Activated CD4-positive, alpha-beta T cell treated with anti-CD3 and anti-CD28 coated beads, Interleukin-2, amount 10 ng/mL, durations not matched to agents 7 days and 5 days (primary cell): ENCODE measurements at places on chromosomes 4 and X. TPM values are rescaled to one million over a fixed set of nuclear protein-coding genes. Genes with fewer than 3 reads are reported as not detected.

GRCh38 chrX:14798805-14799397 lies 74.0 kb downstream of the FANCB start:
- DNase-seq = no peak
- H3K36me3 ChIP-seq = peaks cover 3% of the 10 kb centered on the region
- peaks cover 7% of the 10 kb centered on the region for H3K4me1 ChIP-seq
- H3K4me3 ChIP-seq = no peak overlapping the region
- no peaks in the 10 kb centered on the region for H3K27me3 ChIP-seq
- no peak overlapping the region for H3K27ac ChIP-seq

DNA sequence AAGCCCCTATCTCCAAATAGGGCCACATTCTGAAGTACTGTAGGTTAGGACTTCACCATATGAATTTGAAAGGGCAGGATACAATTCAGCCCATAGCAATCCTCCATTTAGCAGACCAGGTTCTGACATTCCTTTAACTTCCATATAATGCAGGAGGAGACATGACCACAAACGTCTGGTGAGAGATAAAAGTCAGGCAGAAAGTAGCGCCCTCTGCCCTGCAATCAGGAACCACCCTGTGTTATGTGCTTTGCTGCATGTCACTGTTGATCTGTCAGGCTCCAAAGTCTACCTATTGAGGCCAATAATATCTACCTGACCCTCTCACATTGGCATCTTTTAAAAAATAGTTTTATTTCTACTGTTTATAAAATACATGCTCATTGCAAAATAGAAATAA lies 30.2 kb upstream of the SEPSECS start:
- H3K4me1 ChIP-seq = peaks cover 6% of the 10 kb centered on the region
- no peak overlapping the region for H3K4me3 ChIP-seq
- H3K27me3 ChIP-seq = no peaks in the 10 kb centered on the region
- no peak overlapping the region for H3K27ac ChIP-seq
- H3K36me3 ChIP-seq = no peaks in the 10 kb centered on the region

GRCh38 chrX:39613482-39613995 lies 484.2 kb downstream of the BCOR start:
- no peaks in the 10 kb centered on the region for H3K36me3 ChIP-seq
- H3K4me1 ChIP-seq = peaks cover 17% of the 10 kb centered on the region
- H3K27me3 ChIP-seq = no peaks in the 10 kb centered on the region
- peak overlapping the region; percentile 74 for H3K4me3 ChIP-seq
- peak overlapping the region; percentile 66 for H3K27ac ChIP-seq

GRCh38 chr4:23382879-23383278 lies 507.0 kb downstream of the PPARGC1A start:
- H3K27ac ChIP-seq = no peak overlapping the region
- no peaks in the 10 kb centered on the region for H3K36me3 ChIP-seq
- no peaks in the 10 kb centered on the region for H3K4me1 ChIP-seq
- no peaks in the 10 kb centered on the region for H3K27me3 ChIP-seq
- no peak for DNase-seq
- no peak overlapping the region for H3K4me3 ChIP-seq

Gene STBD1
- 0.77 TPM for total RNA-seq

GRCh38 chr4:175651756-175652310 lies 160.2 kb downstream of the GPM6A start:
- no peaks in the 10 kb centered on the region for H3K36me3 ChIP-seq
- no peaks in the 10 kb centered on the region for H3K4me1 ChIP-seq
- no peaks in the 10 kb centered on the region for H3K27me3 ChIP-seq
- no peak overlapping the region for H3K4me3 ChIP-seq
- H3K27ac ChIP-seq = no peak overlapping the region

DNA sequence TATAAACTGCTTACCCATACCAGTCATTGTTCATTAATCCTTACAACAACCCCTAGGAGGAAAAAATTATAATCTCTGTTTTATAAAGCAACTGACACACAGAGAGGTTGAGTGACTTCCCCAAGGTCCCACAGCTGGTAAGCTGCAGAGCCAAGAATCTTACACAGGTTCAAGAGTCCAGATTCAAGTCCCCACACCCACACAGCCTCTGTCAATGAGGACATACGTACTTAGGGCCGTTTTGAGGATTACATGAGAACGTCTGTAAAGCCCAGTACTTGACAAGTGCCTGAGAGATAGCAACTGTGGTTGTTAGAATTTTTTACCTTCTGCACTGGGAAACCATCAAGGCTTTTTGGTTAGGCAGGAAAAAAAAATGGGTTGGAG lies 556 bp upstream of the SLC25A43 start:
- H3K36me3 ChIP-seq = no peaks in the 10 kb centered on the region
- H3K4me3 ChIP-seq = peak overlapping the region; percentile 76
- H3K27ac ChIP-seq = peak overlapping the region; percentile 93

DNA sequence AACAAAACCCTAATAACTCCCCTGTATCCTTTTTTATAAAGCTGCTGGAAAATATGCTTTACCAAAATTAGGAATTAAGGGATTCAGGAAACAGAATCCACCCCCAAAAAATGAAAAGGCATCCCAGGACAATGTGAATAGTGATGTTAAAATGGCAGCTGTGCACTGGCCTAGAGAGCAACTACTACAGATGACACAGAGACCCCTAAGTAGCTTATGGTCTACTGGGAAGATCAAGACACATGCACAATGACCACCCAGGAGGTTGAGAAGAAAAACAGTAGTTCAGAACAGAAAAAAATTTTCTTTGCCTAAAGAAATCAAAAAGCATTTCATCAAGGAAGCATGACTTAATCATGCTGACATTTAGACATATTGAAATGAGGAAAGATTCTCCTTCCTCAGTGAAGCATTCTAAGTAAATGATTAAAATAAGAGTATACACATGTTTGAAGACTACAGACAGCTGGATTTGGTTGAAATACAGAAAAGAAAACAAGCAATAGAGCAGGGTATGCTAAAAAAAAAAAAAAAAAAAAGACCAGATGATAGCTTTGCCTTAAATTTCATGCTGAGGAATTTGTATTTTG lies 117.3 kb downstream of the WDFY3 start:
- no peaks in the 10 kb centered on the region for H3K4me1 ChIP-seq
- peaks cover 2% of the 10 kb centered on the region for H3K27me3 ChIP-seq
- no peaks in the 10 kb centered on the region for H3K36me3 ChIP-seq
- no peak overlapping the region for H3K4me3 ChIP-seq

Gene SHISA3
- total RNA-seq = 0.69 TPM

Gene SLC6A14
- total RNA-seq = not detected

- DNase-seq = no peak
- no peak overlapping the region for H3K27ac ChIP-seq
- H3K36me3 ChIP-seq = no peaks in the 10 kb centered on the region
- no peaks in the 10 kb centered on the region for H3K27me3 ChIP-seq
Observed at GRCh38 chr4:69811166-69811565, 48.8 kb downstream of the SULT1E1 start.

DNA sequence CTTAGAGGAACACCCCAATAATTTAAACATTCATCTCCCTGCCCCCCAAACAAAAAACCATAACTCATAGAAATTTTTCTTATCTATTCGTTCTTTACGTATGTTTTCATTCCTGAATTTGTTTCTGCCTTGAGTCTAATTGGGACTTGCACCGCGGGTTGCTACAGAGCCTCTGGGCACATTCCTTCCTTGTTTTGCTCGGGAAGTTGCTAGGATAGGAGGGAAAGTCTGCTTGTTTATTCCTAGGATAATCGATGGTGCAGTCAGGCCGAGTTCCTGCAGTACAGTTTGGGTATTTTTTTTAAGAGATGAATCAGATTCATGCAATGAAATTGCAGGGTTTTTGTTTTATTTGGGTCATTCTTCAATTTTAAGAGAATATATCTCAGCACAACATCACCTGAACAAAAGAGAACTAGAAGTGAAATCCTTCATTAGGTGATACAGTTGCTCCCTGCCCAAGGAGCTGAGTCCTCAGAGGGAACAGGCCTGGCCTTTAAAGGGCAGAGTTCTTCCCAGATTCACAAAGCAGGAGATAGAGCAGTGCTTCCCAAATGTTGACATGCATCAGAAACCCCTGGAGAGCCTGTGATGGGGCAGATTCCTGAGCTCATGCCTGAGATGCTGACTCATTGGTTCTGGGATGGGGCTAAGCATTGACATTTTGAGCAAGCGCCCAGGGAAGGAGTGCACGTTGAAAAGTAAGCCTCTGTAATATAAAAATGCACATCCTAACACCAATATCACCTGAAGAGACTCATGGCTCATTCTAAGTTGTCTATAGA lies 114.9 kb upstream of the FAM9B start:
- H3K36me3 ChIP-seq = no peaks in the 10 kb centered on the region
- DNase-seq = no peak
- no peaks in the 10 kb centered on the region for H3K27me3 ChIP-seq
- peaks cover 4% of the 10 kb centered on the region for H3K4me1 ChIP-seq
- H3K4me3 ChIP-seq = no peak overlapping the region
- H3K27ac ChIP-seq = no peak overlapping the region

GRCh38 chr4:45946699-45947098 lies 177.2 kb downstream of the GABRG1 start:
- DNase-seq = no peak
- H3K27ac ChIP-seq = no peak overlapping the region
- H3K4me3 ChIP-seq = no peak overlapping the region
- no peaks in the 10 kb centered on the region for H3K36me3 ChIP-seq
- no peaks in the 10 kb centered on the region for H3K27me3 ChIP-seq
